H54 (cell line): ENCODE measurements at places on chromosomes 16 and 17.

- peak; percentile 78 for DNase-seq
Observed at GRCh38 chr17:63622574-63623390, 565 bp downstream of the MAP3K3 start.

DNA sequence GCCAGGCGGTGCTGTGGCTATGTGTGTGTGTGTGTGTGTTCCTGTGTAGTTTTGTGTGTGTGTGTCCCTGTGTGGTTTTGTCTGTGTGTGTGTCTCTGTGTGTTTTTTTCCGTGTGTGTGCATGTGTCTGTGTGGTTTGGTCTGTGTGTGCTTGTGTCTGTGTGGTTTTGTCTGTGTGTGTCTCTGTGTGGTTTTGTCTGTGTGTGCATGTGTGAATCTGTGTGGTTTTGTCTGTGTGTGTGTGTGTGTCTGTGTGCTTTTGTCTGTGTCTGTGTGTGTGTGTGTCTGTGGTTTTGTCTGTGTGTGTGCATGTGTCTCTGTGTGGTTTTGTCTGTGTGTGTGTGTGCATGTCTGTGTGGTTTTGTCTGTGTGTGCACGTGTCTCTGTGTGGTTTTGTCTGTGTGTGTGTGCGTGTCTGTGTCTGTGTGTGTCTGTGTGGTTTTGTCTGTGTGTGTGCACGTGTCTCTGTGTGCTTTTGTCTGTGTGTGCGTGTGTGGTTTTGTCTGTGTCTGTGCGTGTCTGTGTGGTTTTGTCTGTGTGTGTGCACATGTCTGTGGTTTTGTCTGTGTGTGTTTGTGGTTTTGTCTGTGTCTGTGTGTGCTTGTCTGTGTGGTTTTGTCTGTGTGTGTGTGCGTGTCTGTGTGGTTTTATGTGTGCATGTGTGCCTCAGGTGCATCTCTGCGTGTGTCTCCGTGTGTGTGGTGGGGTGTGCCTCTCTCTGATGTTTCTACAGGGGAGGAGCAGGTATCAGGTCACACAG lies 62.3 kb downstream of the ZDHHC7 start:
- DNase-seq, result no peak

DNA sequence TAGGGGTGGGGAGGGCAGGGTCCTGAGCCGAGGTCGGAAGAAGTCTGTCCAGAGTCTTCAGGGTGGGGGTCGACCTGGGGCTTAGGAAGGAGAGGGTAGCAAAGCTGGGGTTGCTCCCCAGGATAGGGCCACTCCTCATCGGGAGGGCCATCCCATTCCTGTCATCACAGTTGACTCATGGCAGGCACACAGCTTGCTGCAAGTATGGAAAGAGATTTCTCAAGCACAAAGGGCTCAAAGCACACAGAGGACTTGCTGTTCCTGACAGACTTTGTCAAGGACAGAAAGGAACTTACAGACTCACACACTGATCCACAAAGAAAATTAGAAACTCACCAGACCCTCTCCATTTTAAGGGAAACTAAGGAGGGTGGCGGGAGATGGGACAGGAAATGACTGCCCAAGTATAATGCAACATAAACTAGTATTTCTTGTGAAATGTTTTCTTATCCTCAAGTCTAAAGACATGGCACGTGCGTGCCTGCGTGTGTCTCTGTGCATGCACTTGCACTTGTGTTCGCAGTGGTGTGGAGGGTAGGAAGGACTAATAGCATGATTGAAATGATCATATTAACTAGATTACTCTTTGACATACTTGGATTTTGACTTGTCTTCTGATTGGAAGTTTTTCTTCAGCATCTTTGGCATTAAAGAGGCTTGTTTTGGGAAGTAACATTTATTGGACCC lies 2.4 kb downstream of the AOC2 start:
- no peak for DNase-seq

DNA sequence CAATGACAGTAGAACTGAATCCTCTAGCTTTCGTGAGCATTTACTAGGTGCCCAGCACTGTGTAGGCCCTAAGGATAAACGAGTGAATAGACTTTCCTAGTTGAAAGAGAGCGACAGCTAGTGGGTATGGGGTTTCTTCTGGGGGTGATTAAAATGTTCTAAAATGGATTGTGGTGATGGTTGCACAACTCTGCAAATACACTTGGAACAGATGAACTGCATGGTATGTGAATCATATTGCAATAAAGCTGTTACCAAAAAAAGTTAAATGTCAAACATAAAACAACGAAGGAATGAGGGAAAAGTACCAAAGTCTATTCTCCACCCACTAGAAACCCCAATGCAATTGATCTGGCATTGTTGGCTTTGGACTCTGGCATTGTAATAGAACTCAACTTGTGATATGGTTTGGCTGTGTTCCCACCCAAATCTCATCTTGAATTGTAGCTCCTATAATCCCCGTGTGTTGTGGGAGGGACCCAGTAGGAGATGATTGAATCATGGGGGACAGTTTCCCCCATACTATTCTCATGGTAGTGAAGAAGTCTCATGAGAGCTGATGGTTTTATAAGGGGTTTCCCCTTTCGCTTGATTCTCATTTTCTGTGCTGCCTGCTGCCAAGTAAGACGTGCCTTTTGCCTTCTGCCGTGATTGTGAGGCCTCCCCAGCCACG lies 70.5 kb downstream of the MARF1 start:
- DNase-seq, result no peak

GRCh38 chr16:51317575-51317974 lies 166.5 kb upstream of the SALL1 start:
- DNase-seq, result no peak

- DNase-seq, result no peak
Observed at GRCh38 chr16:22356930-22357634, 17.3 kb downstream of the CDR2 start.

GRCh38 chr16:23040246-23040645 lies 109.0 kb downstream of the USP31 start:
- DNase-seq, result no peak

- no peak for DNase-seq
Observed at GRCh38 chr17:40565769-40566409, 617 bp upstream of the CCR7 start.

- no peak for DNase-seq
Observed at GRCh38 chr16:87326151-87326571, 9.0 kb upstream of the C16orf95 start.

DNA sequence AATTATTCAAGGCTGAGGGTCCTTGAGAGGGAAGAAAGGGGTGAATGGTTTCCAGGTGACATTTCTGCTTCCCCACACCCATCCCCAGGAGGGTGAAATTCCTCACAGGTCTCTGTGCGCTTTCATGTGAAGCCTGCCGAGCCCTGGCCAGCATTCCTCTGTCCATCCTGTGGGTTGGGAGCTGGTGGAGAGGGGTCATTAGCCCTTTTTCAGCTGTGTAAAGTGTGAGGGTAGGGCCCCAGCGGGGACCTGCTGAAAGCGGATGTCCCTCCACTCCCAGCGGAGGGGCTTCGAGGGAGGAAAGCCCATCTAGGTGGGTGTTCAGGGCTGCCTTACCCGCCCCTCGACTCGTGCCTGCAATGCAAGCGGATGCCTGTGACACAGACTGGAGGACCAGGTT lies 53.3 kb upstream of the DLX4 start:
- no peak for DNase-seq

DNA sequence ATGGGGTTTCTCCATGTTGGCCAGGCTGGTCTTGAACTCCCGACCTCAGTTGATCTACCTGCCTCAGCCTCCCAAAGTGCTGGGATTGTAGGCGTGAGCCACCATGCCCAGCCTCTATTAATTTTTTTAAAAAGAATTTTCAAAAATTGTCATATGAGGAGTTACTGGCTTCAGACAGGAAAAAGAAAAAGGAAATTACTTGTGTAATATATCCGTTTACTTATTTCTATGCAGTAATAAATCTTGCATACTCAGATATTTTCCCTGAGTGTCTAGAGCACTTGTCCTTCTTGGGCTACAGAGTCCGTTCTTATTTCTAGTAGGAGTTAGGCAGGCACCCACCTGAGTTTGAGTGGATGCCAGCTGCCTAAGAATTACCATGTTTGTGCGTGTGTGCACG lies 85.8 kb downstream of the VMP1 start:
- DNase-seq, result no peak

- peak; percentile 93 for DNase-seq
Observed at GRCh38 chr16:11255737-11256660, at the start of gene SOCS1. Gene SOCS1 (minus strand): TSS chr16:11256204. CDS start chr16:11255478, 726 bp downstream.

- DNase-seq, result peak; percentile 68
Observed at GRCh38 chr17:79739148-79740062, 8.7 kb downstream of the ENPP7 start.

DNA sequence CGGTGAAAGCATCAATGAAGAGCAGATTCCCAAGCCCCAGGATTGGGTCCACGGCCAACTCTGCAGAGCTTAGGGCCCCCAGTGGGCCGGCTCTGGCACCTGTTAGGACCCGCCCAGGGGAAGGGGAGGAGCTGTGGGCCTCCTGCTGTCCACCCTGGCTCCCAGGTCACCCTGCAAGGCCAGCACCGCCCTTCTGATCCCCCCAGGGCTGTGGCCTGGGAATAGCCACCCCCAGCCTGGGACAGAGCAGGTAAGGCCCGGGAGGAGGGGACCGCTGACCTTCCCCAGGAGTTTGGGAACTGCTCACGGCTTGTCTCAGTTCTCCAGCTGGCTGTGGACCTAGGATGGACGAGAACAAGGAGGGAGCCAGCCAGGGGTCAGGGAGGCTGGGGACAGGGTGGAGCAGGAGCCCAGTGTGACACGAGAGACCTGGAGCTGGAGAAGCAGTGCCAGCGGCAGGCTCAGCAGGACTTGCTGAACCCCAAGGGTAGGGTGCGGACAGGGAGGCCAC lies 39.3 kb upstream of the SLC38A10 start:
- no peak for DNase-seq

- DNase-seq, result no peak
Observed at GRCh38 chr16:50425044-50425443, 56.3 kb upstream of the BRD7 start.

GRCh38 chr16:58262592-58262991 lies 32.2 kb downstream of the PRSS54 start:
- DNase-seq, result no peak

GRCh38 chr16:81803332-81803731 lies 24.2 kb downstream of the PLCG2 start:
- no peak for DNase-seq

GRCh38 chr17:21252796-21253645 lies at the start of gene NATD1:
Gene NATD1 (minus strand): TSS chr17:21253410. CDS start chr17:21253264, 146 bp downstream.
- peak; percentile 72 for DNase-seq

GRCh38 chr17:31286587-31286986 lies 10.5 kb downstream of the OMG start:
- no peak for DNase-seq

- DNase-seq, result no peak
Observed at GRCh38 chr16:4593086-4593485, 21.6 kb downstream of the UBALD1 start.

- no peak for DNase-seq
Observed at GRCh38 chr16:69399361-69399760, 13.6 kb upstream of the TERF2 start.

GRCh38 chr16:23510164-23510914 lies at the start of gene GGA2:
Gene GGA2 (minus strand): TSS chr16:23510494. CDS start chr16:23510411, 83 bp downstream.
- peak; percentile 76 for DNase-seq

GRCh38 chr17:82317394-82318168 lies at the start of gene CD7:
Gene CD7 (minus strand): TSS chr17:82317608. CDS start chr17:82317495, 113 bp downstream.
- DNase-seq, result no peak
